A172 (cell line): ENCODE measurements at places on chromosomes 3 and 15. TPM values are rescaled to one million over a fixed set of nuclear protein-coding genes. Genes with fewer than 3 reads are reported as not detected.

GRCh38 chr15:39327005-39327730 lies 253.7 kb upstream of the THBS1 start:
- DNase-seq, result no peak

DNA sequence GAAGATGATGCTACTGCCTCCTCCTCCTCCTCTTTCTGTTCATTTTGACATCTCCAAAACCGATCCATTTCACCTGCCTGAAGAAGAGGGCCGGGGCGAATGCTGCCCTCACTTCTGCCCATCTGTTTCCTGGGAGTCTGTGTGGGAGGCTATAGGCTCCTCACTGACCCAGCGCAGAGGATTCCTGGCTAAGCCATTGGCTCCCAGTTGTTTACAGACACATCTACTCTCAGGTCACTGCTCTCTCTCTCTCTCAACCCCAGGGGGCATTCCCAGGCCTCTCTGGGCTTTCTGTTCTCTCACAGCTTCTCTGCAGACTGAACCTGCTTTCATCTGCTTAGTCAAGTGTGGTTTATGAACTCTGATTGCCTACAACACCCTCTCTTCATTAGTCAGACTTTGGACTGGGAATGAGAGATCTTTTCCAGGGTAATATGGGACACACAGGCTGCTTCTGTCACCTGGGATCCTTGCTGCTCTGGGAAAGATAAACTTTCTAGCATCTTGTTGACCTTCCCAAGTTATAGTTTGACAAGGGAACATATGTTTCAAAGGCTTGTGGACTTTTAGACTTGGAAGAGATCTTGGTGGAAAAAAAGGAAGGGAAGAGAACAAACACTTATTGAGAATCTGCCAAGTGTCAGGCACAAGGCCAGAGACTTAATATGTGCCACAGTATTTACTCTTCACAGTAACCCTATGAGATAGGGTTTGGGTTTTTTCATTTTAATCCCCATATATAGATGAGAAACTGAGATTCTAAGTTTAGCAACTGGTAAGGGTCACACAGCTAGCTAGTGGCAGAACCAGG lies 30.2 kb upstream of the USP3 start:
- DNase-seq, result peak; percentile 62

GRCh38 chr15:42493679-42494078 lies 1.8 kb upstream of the SNAP23 start:
- no peak for DNase-seq

DNA sequence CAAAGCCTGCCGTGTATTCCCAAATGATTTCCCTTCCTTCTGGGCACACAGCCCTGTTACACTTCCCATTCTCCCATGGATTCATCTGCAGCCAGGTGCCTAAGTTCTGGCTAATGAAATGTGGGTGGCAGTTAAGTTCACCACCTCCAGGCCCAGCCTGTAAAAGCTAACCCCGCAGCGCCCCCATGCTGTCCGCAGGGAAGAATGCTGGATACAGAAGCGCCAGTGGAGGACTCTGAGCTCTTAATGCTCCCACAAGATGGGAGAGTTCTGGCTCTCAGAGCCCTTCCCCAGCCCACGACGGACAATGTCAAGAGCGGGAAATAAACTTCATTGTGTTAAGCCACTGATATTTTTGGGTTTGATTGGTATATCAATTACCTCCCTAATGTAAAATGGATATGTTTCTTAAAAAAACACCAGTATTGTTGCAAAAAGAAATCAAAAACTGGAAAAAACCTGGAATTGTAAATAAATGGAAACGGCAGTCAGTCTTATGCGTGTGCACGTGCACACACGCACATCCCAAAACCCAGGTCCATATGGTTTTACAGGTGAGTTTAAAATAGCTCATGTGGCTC lies 37.7 kb upstream of the FGD5 start:
- peak; percentile 54 for DNase-seq

GRCh38 chr3:191460360-191460759 lies 603 bp upstream of the PYDC2 start:
- no peak for DNase-seq

- no peak for DNase-seq
These were observed 35.8 kb downstream of the GASK1A start for GRCh38 chr3:43014956-43015355.

- no peak for DNase-seq
These were observed 23.7 kb downstream of the SETMAR start for GRCh38 chr3:4326868-4327267.

DNA sequence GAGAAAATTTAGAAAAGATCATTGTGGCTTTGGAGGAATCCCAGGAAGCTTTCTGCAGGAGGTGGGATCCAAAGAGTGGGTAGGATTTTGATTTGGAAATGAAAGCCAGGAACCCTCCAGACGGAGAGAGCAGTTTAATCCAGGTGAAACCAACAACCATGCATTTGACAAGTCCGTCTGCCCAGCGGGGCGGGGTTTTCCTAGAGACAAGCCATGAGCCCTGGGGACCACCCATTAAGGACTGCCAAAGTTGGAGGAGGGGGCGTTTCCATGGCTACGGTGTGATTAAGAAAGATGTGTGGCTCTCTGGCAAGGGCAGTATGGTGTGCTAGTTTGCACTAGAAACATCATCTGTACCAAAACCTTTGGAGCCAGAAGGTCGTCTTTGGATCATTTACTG lies 53.4 kb downstream of the SRGAP3 start:
- no peak for DNase-seq

- DNase-seq, result no peak
These were observed 5.6 kb upstream of the PCOLCE2 start for GRCh38 chr3:142894493-142894892.

- DNase-seq, result no peak
These were observed 311.3 kb downstream of the UACA start for GRCh38 chr15:70451821-70452653.

GRCh38 chr3:126522363-126522788 lies 1.6 kb upstream of the CHST13 start:
- DNase-seq, result peak; percentile 40

DNA sequence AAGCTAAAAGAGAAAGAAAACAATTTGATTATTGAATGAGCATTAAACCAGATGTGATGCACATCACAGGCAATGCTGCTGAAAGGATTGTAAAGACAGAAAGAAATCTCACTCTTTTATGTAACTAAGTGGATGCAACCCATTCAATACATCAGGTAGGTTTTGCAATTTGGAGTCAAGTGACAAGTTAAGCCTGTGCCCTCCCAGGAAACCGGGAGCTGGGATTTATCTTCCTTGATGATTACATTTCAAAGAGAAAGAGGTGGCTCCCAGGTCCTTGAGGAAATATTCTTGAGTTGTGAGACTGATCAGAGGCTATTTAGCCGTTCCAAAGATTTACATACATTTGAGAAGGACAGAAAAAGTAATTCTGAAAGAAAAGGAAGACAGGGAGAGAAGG lies 219.0 kb upstream of the PROK2 start:
- no peak for DNase-seq

- DNase-seq, result no peak
These were observed 1.9 kb upstream of the ROPN1 start for GRCh38 chr3:123993818-123994217.

GRCh38 chr3:106692624-106693023 lies 684.6 kb upstream of the CCDC54 start:
- no peak for DNase-seq

DNA sequence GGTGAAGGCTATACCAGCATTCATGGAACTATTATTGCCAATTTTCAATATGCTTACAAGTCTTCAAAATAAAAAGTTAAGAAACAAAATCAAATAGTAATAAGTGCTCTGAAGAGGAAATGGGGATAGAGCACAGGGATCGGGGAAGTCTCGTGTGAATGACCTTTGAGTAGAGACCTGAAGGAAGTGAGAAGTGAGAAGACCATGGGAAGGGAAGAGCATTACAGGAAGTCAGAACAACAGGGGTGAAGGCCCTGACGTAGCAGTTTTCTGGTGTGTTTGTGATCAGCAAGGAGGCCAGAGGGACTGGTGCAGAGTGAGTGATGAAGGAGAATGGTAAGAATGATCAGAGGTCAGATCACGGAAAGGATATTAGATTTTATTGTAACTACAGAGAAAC lies 48.1 kb downstream of the STAC start:
- no peak for DNase-seq

DNA sequence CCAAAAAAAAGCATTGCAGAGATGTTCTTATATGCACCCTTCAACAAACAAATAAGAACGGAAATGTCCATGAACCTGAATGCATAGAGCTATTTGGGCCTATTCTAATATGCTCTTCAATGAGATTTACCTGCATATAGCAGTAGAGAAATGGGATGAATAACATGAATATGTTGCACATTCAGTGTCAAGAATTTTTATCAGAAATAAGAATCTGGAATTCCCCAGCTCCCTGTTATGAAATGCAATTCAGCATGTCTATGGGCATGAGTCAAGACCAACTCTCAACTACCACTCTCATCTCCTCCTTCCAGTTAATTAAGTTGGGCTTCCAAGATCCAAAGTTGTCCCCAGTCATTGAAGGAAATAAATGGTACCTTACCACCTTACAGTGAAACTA lies 133.7 kb upstream of the ALCAM start:
- DNase-seq, result peak; percentile 18

DNA sequence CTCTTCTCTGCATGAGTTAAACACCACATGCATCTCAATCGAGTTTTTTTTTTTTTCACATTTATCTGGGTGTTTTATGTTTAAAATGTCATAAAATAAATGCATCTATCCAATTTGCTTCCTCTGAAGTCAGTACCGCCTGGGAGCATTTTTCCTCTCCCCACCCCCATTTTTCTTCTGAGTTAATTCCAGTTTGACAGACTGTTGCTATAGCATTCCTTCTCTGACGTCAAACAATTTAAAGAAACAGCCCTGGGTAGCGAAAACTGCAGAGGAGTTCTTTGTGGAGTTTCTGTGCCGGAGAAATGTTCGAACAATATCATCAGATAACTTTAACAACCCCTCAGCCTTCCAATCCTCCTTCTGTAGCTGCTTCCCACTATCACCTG lies 900 bp upstream of the GNB4 start:
- DNase-seq, result peak; percentile 64

DNA sequence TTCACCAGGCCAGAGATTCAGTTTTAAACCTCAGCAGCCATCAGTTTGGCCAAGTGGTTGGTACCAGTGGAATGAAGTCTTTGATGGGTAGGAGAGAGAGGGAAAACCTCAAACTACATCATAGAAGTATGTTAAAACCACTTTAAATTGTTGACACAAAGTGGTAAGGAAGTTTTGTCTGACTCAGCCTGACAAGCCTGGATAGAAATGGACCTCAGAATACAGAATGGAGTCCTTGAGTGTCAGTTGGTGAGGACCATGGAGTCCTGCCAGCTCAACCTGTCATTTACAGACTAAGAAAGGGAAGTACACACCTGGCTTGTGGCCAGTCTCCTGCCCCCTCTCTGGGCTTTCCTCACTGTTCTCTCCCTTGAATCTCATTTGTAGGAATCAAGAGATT lies 12.1 kb downstream of the EAF1 start:
- DNase-seq, result no peak

- no peak for DNase-seq
These were observed 176.7 kb downstream of the SMAD6 start for GRCh38 chr15:66878761-66879160.

DNA sequence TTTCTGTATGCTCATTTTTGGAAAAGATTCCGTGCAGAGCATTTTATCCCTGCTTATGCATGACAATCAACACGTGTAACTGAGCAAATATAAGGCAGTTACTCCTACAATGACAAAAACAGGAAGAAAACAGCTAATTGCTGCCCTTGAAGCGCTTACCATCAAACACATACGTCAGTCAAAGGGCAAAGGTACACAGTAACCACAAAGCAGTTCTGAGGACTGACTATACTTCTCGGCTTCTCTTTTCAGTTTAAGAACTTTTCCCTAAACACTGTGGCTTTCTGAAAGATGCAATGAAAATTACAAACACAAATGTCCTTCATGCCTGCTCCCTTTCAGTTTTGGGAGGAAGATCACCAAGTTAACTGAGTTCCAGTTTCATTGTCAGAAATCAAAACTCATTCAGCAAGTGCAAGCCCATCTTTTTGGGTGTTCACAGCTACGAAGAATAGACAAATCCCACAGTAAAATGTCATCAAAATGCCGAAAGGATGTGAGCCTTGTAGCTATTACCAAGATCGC lies 602.8 kb downstream of the FOXP1 start:
- DNase-seq, result no peak

DNA sequence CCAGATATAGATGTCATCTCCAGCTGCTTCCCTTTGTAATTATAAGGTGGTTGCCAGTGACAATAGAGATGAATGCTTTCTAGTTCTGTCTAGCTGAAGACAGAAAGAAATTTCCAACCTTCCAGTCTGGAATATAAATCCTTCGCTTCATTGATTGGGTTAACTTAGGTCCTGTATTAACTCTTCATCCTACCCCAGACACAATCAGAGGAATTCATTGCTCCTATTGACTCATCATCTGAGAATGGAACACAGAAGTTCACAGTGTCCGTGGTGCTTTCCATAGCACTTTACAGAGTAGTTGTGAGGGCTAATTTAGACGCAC lies 241.4 kb downstream of the NFKBIZ start:
- DNase-seq, result peak; percentile 27

DNA sequence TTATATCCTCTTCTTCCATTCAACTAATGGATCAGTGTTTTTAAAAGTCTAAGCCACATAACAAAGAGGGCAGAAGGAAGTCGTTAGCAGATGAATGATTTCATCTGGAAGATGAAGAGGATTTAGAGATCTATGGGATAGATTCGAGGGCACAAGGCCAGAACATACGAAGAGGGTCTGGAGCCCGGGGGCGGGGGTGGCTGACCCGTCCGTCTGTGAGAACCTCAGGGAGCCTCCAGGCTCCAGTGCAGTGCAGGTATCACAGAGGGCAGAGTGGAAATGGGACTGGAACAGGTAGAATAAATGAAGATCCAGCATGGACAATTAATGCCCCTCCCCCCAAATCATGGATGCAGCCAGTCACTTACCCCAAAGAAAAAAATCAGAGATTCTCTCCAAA lies 1.5 kb upstream of the GOLGA8B start:
- no peak for DNase-seq

- no peak for DNase-seq
These were observed 237.9 kb downstream of the GAP43 start for GRCh38 chr3:115861166-115861733.

The GOLGA8S gene
- total RNA-seq, result not detected in 2 replicates

The SLC27A2 gene
- not detected in 2 replicates for total RNA-seq

The THAP10 gene
- 4.5 and 11.0 TPM in 2 replicates for total RNA-seq

The FGD5 gene
- total RNA-seq, result not detected in 2 replicates

The EPHB1 gene
- total RNA-seq, result not detected in 2 replicates

The RARB gene
- 0.62 and 0.71 TPM in 2 replicates for total RNA-seq

The PRTG gene
- 3.6 and 8.7 TPM in 2 replicates for total RNA-seq

The CPLX3 gene
- total RNA-seq, result not detected in 2 replicates

The PAQR5 gene
- total RNA-seq, result 5.3 and 9.2 TPM in 2 replicates

The ZMAT3 gene
- total RNA-seq, result 10.5 and 13.3 TPM in 2 replicates
